Stimulated activated CD8-positive, alpha-beta memory T cell treated with anti-CD3 and anti-CD28 coated beads, Interleukin-4, amount 100 ng/mL, for 4 hours (primary cell): ENCODE measurements at places on chromosomes 2 and 18.

- DNase-seq, result no peak
Observed at GRCh38 chr2:218329826-218330593, 26.6 kb upstream of the CATIP start.

GRCh38 chr2:168220965-168221819, 26.2 kb downstream of the STK39 start:
- DNase-seq, result no peak

GRCh38 chr2:62382757-62383156, 123.2 kb downstream of the TMEM17 start:
- DNase-seq, result no peak

DNA sequence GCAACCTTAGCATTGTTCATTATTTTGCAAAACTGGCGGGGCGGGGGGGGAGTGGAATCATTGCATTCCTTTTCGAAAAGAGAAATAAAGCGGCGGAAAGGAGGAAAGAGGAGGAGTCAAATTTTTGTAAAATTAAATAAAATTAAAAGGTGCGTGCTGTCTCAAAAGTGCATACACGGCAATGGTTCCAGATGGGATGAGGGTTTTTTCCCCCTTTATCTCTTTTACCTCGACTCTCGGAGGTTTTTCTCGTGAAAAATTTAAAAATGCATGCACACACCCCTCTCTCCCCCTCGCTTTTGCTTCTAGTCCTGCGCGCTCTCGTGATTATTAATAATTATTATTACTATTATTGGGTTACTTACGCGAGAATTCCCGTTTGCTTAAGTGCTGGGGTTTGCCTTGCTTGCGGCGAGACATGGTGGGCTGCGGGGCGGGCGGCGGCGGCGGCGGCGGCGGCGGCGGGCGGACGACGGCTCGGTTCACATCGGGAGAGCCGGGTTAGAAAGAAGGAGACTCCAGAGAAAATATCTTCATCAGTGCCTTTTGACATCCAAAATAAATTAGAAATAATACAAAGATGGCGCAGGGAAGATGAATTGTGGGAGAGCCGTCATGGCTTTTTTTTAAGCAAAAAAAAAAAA, 481 bp downstream of the BCL11A start:
- DNase-seq, result no peak

- DNase-seq, result no peak
Observed at GRCh38 chr2:109110170-109110569, 18.8 kb upstream of the SH3RF3 start.

DNA sequence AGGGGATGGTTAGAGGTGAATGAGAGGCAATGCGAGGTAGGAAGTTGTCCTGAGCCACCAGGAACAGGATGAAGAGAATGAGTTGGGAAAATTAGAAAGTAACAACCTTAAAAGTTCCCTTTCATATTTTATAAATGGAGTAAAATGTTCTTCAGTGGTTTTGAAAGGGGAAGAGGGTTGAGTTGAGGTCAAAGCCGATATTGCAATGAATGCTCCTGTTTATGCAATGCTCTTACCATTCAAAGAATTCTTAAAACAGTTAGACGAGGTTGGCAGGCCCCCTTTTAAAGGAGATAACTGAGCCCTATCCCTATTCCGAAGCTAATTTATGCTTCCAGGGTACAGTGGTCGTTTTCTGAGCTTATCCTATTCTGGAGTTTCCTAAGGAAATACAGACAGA, 2110.3 kb upstream of the CELF4 start:
- DNase-seq, result no peak

DNA sequence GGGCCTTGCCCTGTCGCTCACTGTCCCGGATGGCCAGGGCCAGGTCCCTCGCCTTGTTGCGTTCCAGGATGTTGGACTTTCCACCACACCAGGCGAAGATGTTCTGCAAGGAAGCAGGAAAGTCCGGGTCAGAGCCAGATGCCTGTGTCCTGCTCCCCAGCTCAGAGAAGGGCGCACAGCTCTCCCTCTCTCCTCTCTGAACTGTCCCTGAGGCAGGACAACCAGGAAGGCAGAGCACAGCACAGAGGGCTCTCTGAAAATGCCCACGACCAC, 11.0 kb downstream of the CAPG start:
- no peak for DNase-seq

DNA sequence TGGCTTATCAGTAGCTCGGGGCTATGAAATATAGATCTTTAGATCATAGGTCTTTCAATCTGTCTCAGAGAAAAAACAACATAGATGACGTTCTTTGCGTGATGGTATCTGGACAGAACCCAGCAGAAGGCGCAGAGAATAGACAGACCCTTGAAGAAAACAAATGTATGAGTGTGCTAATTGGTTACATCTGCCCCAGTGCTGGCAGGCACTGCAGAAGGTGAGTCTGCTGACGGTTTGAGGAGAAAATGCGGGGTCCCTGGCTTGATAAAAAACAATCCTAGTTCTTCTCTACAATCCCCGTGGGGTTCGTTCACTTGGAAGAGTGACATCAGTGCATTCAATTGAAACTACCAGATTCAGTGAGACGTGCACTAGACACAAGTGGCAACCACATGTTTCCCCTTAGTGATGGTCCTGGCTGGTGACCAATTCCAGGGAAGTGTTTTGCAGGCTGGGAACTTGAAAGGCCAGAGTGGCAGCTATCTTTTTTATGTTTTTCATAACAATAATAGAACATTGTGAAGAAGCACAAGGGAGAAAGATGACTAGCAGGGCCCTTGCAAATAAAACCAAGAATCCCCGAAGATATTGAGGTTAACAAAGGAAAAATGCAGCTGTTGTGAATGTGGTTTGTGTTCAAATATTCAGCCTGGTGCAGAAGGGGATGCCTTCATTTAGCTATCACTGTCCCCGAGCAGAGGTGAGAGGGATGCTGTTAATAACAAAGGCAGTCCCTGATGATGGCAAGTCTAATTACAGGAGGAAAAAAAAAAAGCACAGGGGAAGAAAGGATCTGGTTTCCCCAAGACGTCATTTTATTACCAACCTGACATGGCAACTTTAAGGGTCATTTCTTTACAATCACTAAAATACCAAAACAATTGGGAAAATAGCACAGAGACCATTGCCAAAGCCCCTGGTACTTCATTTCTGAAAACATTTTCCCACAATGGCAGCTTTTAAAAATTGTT, 337.6 kb upstream of the FIGN start:
- no peak for DNase-seq

DNA sequence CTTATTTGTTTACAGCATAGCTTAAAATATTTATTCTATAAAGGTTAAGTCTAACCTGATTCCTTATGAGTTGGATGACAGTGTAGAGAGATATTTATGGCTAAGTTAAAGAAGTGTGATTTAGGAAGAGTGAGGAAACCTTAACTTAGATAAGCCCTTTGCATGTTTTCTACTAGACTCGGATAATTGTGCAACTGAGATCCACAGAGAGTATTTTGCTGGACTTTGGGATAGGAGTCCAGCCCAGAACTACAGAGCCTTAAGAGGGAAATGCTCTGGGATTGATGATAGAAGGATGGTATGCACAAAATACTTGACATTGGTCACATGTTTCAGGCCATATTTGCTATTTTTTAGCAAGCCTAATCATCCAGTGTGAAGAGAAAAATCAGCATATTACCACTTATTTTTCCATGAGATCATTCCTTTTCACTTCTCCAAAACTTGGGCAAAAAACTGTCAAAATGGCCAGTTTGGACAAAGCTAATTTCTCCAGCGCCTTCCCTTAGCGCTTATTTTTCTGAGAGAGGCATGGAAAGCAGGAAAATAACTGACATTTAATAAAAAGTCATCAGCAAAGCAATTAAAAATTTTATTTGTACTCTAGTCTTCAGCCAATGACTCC, 3.1 kb downstream of the CD28 start:
- DNase-seq, result no peak

DNA sequence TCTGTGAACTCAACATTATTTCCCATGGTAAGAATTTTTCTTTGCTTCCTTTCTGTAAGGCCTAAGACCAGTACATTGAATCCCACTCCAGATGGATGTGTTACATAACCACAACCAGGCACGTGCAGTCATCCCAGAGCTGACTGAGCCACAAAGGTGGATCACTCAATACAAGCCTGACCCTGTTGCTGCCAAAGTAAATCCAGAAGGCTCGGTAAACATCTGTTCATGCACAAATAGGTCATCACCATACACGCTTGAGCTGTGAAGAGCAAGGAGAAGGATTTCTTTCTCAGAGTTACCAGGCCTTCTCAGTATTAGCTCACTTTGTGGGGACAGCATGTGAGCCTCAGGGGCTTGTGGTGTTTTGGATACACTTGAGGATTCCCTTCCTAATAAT, 791.4 kb upstream of the FANCL start:
- DNase-seq, result no peak

GRCh38 chr2:45860136-45861121, 209.0 kb downstream of the PRKCE start:
- DNase-seq, result no peak

- DNase-seq, result no peak
Observed at GRCh38 chr18:35203067-35203466, 37.8 kb upstream of the ZNF397 start.

- no peak for DNase-seq
Observed at GRCh38 chr2:10410001-10410822, 37.9 kb downstream of the ODC1 start.

- no peak for DNase-seq
Observed at GRCh38 chr2:57973621-57974186, 72.9 kb upstream of the VRK2 start.

DNA sequence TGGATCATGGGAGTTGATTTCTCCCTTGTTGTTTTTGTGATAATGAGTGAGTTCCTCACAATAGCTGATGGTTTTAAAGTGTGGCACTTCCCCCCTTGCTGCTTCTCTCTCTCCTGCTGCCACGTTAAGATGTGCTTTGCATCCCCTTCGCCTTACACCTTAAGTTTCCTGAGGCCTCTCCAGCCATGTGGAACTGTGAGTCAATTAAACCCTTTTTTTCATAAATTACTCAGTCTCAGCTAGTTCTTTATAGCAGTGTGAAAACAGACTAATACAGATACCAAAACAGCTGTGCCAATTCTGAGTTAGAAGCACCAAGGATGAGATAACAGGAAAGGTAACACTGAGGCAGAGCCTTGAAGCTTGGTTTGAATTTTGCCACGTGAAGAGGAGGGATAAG, 44.7 kb downstream of the ITSN2 start:
- DNase-seq, result no peak

- DNase-seq, result no peak
Observed at GRCh38 chr2:25281941-25282340, 59.8 kb downstream of the DNMT3A start.

DNA sequence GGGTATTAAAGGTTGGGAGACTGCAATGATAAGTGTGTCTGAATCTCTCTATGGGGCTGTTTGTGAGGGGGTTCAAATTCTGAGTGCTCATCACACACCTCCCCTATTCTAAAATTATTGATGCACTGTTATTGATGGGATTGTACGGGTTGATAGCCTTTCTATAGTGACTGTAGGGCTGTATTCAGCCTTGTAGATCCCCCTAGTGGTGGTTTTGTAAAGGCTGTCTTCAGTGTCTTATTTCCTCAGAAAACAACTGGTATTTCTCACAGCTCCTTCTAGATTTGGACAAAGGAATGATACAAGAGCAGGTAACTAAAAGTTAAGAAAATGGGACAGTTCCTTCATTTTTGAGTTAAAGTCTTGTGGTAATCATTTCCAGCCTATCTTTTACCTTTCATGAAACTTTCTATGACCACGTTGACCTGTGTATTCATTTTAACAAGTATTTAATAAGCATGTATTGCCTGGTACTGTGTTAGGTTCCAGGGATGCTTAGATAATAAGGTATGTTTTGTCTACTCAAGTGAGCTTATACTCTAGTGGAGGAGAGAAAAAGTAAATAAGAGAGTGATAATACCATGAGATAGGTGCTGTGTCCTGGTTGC, 21.2 kb downstream of the SMAD4 start:
- no peak for DNase-seq

DNA sequence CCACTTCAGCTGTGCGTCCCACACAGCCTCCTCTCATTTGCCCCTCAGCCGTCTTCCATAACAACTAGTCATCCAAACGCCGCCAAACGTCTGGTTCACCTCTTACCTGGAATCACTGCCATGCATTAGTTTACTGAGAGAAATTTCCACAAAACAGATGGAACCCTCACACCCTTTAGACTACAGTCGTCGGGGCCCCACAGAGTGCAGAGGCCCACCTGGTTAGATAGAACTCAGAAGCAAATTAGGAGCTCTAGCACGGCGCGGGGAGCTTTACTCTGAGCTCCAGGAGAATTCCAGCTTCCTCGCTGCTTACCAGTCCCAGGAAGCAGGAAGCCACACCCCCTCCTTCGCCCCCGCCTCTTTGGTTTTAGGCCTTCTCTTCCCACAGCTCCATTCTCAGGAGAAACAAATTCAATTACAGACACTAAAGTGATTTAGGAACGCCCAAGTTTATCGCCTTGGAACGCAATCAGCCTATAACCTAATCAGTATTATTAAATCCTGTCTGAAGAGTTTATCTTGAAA, 9.4 kb downstream of the RNU2-63P start:
- DNase-seq, result no peak

DNA sequence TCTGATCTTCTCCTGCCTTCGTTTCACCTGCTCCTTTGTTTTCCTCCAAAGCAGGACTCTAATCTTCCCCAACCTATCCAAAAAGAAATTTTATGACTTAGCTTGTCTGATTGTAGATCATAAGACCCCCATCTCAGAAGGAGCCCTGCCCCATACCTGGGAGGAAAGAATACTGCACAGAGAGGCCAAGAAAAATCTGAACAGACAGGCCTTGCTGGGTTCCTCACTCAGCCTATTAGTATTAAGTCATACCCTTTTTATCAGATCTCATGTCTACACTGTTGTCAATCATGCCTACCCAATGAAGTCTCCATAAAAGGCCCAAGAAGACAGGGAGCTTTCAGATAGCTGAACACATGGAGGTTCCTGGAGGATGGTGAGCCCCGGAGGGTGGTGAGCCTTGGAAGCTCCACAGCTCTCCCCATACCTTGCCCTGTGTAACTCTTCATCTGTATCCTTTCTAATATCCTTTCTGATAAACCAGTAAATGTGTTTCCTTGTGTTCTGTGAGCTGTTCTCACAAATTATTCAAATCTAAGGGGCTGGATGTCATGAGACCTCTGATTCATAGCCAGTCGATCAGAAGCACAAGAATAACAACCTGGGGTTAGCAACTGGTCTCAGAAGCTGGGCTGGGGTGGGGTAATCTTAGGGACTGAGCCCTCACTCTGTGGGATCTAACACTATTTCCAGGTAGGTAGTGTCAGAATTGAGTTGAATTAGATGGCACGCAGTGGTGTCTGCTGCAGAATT, 108.8 kb downstream of the SPOPL start:
- no peak for DNase-seq

- DNase-seq, result no peak
Observed at GRCh38 chr2:78682781-78683180, 342.7 kb upstream of the REG3G start.

DNA sequence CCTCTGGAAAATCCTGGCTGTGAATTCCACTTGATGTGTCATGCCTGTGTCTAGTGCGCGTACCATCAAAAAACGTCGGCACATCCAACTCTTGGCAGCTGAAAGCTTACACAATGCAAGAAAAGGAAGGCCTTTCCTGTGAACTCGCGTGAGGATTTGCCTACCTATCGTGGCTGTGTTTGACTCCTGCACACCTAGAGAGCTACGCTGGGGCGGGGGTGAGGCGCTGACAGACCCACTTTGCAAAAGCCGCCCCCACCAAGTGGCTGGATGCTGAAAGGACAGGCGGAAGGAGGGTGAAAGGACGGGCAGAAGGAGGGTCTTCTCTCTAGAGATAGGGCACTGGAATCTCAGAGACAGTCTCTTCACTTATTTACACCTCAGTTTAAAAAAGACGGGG, 270.1 kb downstream of the EIPR1 start:
- DNase-seq, result no peak

- DNase-seq, result no peak
Observed at GRCh38 chr18:74836296-74837139, 238.8 kb downstream of the ZNF407 start.

- DNase-seq, result no peak
Observed at GRCh38 chr2:36367895-36368353, 12.3 kb downstream of the CRIM1 start.
